Left lung (tissue), 14 donors: ENCODE measurements at places on chromosomes 7 and 10. TPM values are rescaled to one million over a fixed set of nuclear protein-coding genes. Genes with fewer than 3 reads are reported as not detected.

- no peak for DNase-seq
Observed at GRCh38 chr7:98429799-98430198, 28.9 kb upstream of the BAIAP2L1 start.

Gene STRIP2
- 6.3 TPM for polyA plus RNA-seq

DNA sequence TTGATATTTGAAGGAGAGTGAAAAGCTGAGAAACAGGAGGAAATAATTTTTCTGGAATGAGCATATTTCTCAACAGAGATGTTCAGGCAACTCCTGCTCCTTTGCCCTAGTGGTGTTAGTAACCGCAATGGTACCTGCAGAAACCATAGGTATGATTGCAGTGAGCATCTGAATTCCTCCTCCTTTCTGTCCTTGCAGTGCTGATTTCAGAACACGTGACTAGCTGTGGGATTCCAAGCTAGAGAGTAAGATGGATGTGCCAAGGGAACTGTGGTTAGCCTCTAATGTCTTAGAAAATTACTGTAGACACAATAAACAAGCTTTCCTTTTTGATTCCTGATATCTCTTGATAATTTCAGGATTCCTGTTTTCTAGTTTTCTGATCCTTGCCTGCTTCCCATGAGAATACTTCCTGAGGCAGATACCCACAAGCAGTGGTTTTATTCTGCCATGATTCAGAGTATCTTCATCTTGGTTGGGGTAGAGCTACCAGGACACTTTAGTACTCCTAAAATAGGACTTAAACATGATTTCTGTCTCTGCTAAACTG is 27.5 kb downstream of the LRGUK start:
- DNase-seq = no peak

DNA sequence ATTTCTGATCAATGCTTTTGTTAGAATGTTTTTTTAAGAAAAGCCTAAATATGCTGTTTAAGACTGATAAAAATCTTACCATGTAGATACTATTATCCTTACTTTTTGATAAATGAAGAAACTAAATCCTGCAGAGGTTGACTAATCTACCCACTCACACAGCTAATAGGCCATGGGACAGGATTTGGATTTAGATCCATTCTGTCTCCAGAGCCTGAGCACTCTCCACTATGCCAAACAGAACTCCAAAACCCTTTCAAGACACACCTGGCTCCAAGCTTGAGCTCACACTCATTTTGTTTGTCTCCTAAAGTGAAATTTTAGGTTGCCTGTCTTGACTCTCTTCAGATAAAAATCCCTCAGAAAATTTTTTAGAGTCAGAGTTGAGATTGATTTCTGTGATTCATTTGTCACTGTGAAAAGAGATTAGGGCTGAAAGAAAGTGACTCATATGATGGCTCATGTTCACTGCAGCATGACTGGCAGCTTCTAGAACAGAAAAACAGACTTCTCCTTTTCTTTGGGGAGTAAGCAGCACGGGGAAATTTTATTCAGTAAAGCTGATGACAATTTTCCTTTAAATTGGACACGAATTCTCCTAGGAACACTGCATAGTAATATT is 132.3 kb upstream of the POT1 start:
- no peak for DNase-seq

Gene BUD23
- polyA plus RNA-seq = 83.1 TPM

DNA sequence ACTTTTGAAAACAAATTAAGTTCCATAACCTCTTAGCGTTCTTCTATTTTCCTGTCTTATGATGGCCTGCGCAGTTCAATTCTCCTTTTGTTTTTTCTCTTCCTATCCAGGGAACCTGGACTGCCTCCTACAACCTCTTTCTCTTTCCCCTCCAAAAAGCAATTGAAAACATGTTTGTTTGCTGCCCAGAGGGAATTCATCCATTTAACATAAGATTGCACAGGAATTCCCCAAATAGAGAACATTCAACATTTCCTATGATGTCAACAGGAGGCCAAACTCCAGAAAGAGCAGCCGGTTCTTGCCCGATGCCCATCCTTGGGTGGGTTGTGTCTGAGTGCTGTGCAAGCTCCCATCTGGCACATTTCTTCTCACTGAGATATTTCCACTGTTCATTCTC is 94.2 kb upstream of the NRP1 start:
- no peak for DNase-seq

DNA sequence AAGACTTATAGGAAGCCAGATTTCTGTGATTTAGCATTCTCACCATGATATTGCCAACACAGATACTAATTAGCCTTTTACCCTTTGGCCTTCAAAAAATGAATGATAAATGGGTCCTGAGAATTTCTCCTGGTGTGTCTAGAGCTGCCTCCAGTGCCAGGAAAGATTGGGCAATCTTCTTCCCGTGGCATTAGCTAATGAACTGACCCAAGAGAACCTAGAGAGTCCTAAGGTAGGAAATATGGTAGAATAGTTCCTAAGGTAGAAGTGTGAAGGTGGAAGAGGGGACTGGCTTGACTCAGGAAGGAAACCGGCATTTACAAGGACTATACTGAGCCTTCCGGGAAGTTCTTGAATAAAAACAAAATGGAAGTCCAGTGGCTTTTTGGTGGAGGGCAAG is 133.1 kb downstream of the GFRA1 start:
- DNase-seq = no peak

DNA sequence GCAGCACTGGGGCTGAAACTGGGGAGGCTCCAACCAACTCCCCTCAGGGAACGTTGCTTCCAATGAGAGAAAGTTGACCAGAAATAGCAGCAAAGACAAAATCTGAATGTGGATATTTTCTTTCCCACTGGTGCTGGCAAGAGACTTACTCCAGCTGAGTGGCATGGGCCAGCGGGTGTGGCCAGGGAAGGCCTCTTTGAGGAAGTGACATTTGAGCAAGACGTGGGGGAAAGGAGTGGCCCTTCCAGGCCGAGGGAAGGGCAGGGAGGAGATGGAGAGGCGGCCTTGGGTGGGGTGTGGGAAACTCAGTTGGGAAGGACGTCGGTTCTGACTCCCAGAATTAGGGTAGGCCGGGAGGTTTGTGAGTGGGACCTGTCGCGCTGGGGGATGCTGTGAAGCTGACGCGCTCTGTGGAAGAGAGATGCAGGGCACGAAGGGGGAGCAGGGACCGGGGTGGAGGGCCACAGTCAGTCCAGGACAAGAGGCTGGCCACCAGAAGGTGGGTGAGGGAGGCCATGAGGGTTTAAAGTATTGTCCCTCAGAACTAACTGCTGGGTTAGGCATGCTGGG is 96.7 kb upstream of the IKZF1 start:
- no peak for DNase-seq

- DNase-seq = peak; percentile 59
Observed at GRCh38 chr7:80147543-80148391, 13.1 kb downstream of the GNAI1 start.

Gene PARD3
- polyA plus RNA-seq = 45.3 TPM

- no peak for DNase-seq
Observed at GRCh38 chr7:148187471-148187870, 403.1 kb upstream of the C7orf33 start.

- no peak for DNase-seq
Observed at GRCh38 chr7:28641752-28642545, 229.6 kb downstream of the CREB5 start.

DNA sequence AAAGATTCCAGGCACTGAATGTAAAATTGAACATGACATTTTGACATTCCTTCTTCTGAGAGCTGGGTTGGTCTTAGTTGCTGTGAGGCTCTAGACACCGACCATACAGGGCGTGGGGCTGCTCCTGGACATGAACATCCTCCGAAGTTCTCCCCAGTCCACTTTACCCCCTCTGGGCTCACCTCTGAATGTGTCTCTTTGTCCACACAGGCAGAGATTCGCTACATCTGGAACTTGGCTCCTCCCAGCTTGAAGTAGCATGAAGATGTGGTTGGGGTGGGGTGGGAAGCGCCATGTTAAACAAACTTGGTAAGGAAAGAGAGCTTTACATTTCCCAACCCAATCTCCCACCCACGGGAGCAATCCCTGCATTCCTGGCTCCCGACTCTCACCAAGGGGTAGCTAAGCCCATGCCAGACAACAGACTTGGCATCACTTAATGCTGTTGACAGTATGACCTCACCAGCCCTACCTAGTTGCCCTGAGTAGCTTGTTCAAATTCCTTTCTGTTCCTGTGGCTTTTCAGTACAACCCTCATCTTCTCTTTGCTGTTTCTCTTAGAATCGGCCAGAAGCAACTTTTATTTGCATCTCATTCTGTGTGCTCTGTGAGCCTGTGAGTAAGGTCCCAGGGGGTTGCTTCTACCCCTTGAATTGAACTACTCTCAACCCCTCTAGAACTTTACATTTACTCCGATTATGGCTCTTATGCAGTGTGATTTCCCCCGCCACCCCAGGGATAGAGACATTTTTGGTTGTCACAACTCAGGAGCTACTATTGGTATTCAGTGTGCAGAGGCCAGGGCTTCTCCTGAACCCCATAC is 211.4 kb downstream of the SEC23IP start:
- no peak for DNase-seq

- DNase-seq = no peak
Observed at GRCh38 chr7:149608168-149608567, 110.6 kb upstream of the ZNF746 start.
